ENCODE measurements at places on chromosomes 2 and 18.

- DNase-seq: no peak
Measured at GRCh38 chr2:29946505-29946904, 25.1 kb upstream of the ALK start.

DNA sequence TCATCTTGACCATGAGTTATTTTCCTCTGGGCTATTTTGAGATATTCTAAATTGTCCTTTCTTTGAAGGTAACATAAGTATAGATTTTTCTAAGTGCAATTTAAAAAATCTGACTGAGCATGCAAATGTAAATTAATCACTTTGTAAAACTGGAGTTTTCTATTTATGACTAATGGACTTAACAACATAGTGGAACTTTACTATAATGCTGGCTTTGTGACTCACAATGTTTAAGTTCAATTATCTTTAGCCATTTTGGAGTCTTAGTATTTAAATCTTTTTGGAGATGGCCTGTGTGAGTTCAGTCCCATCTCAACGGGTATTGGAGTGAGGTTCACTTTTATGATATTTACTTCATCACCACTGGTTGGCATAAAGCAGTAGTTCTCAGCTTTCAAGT is 35.2 kb upstream of the NOSTRIN start:
- no peak for DNase-seq

DNA sequence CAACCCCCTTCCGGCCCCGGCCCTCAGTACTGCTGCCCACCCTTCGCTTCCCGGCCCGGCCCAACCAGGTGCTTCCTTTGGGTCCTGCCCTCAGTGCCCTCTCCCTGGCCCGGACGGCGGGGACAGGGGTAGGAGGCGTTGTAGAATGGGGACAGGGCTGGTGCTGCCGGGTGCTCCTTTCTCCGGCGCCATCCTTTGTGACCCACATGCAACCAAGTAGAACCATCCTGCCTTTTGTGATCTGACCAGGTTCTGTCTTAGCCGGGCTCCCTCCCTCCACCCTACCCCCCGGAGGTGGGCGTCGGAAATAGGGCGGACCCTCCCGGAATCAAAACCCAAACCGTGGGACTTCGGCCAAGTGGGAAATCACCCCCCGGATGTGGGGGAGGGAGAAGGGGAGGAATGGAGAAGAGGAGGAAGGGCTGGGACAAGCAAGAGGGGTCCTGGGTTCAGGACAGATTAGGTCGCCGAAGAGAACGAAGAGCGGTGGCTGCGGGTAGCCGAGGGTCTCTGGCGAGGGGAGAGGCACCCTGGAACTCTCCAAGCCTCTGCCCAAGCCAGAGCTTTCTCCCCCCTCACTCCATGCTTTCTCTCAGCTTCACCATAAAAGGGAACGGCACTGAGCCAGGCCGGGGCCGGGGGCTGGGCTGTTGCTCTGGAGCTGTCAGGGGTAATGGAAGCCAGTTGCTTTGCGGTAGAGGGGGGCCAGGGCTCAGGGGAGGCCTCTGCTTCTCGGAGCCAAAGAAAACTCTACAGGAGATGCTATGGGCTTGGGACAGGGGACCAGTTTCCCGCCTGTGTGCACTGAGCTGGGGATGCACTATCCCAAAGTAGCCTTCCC is 756 bp upstream of the OST4 start:
- DNase-seq: peak; percentile 23

- no peak for DNase-seq
Measured at GRCh38 chr2:40584432-40584831, 132.5 kb upstream of the SLC8A1 start.

GRCh38 chr2:105176429-105176828 is 65.1 kb upstream of the GPR45 start:
- no peak for DNase-seq

GRCh38 chr2:230203110-230203676 is 16.6 kb downstream of the SP110 start:
- no peak for DNase-seq

- no peak for DNase-seq
Measured at GRCh38 chr2:68727683-68728375, 6.8 kb upstream of the ARHGAP25 start.

DNA sequence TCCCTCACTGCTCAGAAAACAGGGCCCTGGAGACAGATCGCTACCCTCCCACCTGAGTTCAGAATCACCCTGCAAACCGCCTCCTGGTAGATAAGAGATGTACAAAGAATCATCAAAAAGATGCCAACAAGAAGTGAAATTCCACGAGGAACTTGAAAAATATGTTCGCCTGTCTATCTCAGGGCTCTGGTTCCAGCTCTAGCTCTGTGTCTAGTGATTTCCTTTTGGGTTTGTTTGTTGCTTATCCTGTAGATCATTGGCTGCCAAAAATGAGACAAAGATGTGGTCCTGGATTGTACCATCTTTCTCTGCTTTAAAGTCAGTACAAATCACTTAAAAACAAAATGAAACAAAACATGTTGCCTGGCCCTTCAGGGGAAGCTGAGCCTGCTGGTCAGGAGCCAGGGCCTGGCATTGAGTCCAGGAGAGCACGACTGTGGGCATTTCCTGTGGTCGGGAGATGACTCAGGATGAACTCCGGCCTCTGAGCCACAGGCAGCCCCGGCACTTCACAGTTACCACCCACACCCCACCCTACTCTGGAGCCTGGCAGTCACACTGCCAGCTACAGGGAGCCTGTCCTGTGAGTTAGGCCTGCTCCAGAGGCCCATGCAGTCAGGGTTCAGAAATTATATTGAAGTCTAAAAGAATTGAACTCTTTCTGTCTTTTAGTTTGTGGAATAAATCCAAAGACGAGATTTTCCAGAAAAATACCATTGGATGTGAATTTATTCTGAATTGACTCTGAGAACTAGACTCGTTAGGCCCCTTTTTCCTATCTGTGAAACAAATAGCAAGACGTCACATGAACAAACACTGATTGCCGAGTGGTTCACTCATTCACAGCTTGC is 8.0 kb upstream of the ITGB6 start:
- DNase-seq: no peak

Data from activated T-cell treated with anti-CD3 and anti-CD28 coated beads, Interleukin-2, amount 50 U/mL, for 4 hours (primary cell).